ENCODE measurements at places on chromosomes 12 and 14.

DNA sequence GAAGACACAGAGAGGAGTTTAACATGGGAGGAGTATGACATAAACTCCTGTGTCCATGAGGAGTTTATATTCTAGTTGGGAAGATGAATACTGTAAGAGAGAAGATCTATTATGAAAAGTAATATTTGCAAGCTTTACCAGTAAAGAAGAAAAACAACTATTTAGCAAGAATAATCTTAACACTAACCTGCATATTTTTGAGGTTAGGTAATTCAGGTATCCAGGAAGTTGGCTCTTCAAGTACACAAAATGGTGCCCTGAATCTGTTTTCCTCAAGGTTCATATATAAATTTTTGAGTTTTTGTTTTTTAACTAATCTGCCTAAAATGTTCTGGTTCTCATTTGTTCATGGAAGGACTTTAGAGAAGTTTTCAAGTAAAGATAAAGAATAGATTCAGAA lies 33.9 kb upstream of the KCNMB4 start:
- no peak for DNase-seq

DNA sequence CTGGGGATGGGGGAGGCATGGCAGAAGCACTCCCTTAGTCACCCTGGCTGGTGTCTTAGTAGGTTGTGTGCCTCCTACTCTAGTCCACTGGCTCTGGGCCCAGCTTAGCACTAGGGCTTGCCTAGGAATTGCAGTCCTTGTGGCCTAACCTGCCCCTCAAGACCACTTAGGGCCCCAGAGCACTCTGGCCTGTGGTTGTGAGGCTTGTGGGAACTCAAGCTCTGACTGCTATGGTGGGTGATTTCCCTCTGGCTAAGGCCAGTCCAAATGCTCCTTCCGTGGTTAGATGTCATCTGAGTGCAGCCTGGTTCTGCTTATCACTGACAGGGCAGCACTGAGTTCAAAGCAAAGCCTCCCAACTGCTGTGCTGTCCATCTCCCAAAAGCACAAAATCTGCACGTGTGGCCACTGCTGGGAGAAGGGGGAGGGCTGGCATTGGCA lies 20.2 kb downstream of the FGD4 start:
- peak; percentile 18 for DNase-seq

DNA sequence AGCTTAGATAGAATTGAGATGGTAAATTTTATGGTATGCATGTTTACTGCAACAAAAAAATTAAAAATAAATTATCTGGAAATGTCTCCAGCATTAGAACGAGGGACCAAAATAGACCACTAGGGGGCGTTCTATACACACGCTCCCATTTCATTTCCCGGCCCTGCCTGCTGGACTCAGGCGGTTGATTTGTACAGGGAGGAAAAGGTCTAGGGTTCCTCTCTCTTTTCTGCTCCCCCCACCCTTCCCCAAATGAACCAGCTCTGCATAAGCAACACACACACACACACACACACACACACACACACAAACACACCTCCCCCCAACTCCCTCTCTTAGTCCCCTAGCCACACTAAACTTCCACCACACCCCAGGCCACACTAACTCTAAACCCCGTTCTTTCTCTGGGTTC lies 7.8 kb upstream of the DTX1 start:
- peak; percentile 76 for DNase-seq

DNA sequence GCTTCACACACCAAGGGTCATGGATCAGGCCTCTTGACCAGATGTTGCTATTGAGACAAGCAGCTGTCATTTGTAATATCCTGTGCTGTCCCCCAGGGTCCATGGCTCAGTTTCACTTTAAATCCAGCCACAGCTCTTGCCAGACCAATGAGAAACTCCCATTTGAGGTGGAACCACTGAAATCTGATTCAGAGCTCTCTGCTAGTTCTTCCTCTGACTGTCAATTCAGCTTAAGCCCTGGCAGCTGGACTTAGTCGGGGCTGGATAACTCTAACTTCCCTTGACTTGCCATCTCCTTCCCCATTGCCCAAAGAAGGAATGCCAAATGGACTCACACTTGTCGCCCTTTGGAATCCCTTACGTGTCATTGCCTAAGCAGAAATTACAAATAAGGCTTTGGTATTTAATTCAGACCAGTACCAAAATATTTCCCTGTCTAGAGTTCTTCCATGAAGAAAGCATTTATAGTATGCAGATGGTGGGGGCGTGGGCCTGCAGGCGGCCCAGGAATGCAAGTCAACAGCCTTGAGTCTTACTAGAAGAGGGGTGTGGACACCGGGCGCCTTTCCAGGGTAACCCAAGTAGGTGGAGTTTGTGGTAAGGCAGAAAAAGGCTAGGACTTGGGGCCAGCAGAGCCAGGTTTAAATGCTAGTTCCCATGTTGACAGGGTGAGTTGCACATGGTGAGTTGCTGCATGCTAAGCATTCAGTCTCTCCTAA lies 96.9 kb upstream of the TMPO start:
- peak; percentile 99 for DNase-seq

All from fibroblast of the aortic adventitia (primary cell).